ENCODE measurements at places on chromosomes 3 and 15.

- DNase-seq = no peak
Observed at GRCh38 chr3:196995646-196996355, 27.2 kb upstream of the PIGZ start.

DNA sequence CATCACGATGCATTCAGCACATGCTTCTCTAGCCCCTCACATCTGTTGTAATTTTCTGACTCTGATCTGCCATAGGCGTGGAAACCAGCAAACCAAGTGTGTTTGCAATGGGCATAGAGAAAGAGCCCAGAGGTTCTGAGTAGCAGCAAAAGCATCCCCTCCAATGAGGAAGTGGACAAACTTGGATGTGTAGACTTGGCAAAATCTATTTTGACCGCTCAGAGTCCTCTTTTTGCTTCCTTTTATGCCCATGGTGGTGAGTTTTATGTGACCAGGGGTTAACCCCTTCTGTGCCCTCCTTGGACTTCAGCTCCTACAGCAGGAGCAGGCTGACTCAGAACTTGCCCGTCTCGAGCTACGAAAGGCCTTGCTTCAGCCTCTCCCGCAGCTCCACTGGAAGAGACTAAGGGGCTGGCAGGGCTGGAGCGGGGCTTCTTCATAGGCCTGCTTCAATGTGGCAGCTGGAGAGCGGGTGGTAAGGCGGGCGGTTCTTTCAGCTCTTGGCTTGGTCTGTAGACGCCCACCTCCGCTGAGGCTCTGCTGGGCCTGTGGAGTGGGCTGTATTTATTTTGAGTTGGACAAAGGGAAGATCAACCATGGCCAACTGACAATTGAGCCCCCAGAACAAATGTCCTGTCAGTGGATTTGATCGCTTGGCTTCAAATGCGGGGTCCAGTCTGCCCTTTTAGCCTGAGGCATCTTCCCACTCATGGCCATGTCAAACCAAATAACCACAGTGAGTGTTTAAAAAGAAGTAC is 6.5 kb upstream of the ETV5 start:
- no peak for DNase-seq

GRCh38 chr3:51686512-51687215 is 15.6 kb downstream of the TEX264 start:
- no peak for DNase-seq

DNA sequence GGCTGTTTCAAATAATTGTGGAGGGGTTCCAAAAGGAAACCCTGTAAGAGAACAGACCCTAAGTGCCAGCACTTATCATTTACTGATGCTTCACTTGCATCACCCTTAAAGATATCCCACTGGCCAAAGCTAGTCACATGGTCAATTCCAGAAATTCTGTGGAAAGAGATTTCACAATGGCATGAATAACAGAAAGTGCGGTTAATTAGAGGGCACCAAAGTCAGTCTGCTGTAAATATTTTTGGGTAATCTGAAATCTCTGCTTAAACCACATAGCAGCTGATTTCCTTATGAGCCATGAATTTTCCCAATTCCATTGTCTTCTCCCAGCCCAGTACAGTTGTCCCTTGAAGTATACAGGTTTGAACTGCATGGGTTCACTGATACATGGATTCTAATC is 346.1 kb downstream of the SI start:
- no peak for DNase-seq

DNA sequence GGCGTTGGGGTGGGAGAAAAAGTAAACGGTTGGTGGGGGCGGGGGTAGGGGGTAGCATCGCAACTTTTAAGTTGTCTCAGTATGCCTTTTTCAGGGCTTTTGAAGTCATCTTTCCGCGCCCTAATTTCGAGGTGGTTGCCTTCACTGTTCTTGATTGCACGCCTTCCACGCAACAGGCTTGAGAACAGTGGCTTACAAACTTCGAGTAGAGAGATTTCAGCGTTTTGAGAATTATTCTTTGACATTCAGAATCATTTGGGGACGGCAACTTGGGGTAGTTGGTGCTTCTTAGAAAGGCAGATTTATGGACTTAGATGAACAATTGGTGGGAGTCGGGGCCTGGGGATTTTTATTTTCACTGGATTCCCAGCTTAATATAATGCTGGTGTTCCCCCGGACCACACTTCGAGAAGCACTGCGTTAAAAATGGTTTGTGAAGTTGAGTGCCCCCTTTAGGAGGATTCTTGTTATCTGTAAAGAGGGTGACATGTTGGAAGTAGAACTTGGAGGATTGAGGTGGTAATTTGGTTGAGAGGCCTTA is 880 bp downstream of the PPP4R2 start:
- peak; percentile 85 for DNase-seq

DNA sequence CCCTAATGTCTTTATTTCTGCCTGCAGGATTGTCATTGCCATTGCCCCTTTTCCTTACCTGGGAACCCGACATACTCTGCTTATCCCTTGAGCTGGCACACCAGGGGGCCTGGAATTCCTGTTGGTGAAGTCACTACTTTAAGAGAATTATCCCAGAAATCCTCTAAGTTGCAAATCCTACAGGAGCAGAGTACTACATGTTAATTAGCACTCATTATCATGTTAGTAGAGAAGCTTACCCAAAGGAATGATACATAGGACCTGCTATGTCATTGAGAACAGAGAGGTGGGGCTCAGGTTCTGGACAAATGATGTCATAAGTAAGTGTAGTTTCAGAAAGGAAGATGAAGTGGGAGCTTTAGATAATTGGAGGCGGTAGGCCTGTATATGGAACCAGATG is 27.4 kb downstream of the SCG5 start:
- DNase-seq = peak; percentile 45

GRCh38 chr3:64684715-64685261 is 3.0 kb downstream of the ADAMTS9 start:
- DNase-seq = peak; percentile 67

DNA sequence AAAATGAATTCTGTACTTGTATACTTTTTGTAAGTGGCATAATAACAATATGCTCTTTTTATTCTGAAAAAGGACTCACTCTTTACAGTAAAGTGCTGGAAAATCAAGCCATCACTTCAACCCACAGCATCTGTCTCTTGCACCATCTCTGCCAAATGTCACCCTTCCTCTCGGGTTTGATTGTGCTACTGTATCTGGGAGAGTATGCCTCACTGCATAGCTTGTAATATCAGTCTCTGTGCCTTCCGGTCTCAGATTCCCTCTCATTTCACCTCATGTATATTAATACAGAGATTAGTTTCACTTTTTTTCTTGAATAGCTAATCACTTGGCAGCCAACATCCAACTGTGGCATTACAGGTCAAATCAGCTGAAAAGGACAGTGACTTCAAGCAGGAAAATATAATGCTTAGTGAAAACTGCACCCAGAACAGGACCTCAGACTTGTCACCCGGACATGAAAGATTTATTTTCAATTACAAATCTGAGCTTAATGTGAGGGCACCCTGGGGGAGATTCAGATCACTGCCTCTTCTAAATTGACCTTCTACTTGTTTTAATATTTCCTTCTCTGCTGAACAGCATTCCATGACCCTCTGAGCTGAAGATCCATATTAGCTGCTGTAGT is 605.8 kb upstream of the NAALADL2 start:
- DNase-seq = no peak

Data from adipocyte (in vitro differentiated cells).